ENCODE measurements at places on chromosomes 3 and 15.

GRCh38 chr3:102123590-102124190 is 274.4 kb downstream of the NFKBIZ start:
- no peak for DNase-seq

- peak; percentile 2 for DNase-seq
Measured at GRCh38 chr3:52820736-52821135, 9.7 kb downstream of the ITIH4 start.

- no peak for DNase-seq
Measured at GRCh38 chr15:51139091-51139490, 44.4 kb upstream of the TNFAIP8L3 start.

DNA sequence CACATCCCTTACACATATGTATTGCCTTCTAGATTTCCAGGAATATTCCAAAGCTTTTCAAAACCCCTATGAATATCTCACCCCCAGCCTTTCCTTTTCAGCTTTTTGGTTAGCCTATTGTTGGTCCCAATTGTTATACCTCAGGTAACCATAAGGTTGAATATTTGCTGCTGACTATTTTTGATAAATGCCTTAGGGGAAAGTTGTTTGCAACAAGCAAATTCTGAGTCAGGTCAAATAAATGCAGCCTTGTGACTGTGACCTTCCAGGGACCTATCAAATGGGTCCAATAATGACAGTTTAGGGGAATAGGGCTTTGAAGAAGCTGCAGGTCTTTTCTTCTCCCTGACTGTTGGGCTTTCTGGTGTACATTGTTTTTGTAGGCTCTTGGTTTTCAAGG is 699.7 kb downstream of the NTRK3 start:
- no peak for DNase-seq

DNA sequence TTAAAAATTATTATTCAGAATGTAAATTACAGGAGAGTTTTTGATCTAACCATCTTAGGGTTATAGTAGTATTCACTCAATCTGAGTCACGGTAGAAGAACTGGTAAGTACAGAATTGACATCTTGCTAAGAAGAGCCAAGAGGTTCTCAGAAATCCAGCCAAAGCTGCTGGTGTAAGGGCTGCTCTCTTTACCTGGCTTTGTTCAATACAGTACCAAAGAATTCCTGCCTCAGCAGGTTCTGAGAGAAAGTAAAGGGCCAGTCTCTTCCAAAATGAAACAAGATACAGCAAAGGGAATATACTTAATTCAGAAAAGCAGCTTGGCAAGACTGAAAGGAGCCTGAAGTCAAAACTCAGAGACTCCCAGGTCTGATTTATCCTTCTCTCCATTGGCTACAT is 193.1 kb downstream of the TNIK start:
- DNase-seq: no peak

- no peak for DNase-seq
Measured at GRCh38 chr15:87498560-87498959, 758.0 kb downstream of the NTRK3 start.

DNA sequence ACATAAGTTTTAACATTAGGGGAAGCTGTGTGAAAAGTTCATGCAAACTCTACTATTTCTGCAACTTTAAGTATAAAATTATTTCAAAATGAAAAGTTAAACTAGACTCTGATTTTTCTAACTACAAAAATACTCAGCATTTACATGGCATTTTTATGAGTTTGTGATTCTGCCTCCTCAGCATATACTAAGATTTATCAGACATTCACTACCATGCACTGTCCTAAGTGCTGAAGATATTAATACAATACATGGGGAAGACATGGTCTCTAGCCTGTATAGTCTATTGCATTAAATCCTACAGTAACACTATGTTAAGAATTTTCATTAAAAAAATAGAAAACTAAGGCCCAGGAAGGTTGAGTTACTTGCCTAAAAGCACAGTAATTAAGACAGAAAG is 80.7 kb downstream of the ZNF148 start:
- no peak for DNase-seq

GRCh38 chr3:31378231-31378630 is 154.5 kb upstream of the STT3B start:
- DNase-seq: no peak

DNA sequence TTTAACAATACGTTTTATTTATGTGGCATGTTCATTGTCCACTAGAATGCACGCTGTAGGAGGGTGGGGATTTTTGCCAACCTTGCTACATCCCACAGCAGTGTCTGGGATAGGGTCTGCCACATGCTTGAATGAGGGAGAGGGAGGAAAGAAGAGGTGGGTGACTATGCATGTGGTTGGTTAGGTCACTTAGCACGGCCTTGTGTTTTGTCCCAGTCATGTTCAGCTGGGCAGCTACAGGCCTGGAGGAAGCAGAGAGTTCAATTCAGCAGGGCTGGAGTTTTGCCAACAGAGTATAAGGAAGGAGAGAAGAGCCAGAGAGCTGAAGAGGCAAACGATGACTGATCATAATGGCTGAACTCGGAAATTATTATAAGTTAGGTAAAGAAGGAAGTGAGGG is 268.4 kb upstream of the NSMCE3 start:
- peak; percentile 6 for DNase-seq

DNA sequence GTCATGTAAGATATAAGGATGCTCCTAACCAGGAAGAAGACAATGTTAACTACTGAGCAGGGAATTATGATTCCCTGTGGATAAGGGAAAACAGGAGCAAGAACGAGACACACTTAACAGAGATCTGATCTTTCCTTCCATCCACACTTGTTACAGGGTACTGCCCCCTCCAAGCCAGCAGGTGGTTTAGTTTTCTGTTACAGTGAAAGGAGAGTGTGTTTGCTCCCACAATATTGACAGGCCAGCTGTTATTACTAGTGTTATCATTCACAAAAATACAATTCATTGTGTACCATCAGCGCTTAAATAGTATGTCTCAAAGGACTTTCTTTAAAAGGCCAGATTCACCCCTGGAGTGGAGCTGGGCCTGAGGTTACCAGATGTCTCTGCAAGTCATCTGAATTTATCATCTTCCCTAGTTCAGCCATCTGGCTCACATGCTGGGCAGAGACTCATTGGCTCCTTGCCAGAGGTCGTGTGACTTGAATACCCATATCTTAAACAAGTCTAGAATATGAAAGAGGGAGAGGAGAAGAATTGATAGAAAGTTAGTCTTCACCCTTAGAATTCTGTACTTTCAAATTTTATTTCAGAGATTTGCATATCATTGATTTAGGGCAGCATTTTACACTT is 16.8 kb upstream of the FMN1 start:
- peak; percentile 71 for DNase-seq

DNA sequence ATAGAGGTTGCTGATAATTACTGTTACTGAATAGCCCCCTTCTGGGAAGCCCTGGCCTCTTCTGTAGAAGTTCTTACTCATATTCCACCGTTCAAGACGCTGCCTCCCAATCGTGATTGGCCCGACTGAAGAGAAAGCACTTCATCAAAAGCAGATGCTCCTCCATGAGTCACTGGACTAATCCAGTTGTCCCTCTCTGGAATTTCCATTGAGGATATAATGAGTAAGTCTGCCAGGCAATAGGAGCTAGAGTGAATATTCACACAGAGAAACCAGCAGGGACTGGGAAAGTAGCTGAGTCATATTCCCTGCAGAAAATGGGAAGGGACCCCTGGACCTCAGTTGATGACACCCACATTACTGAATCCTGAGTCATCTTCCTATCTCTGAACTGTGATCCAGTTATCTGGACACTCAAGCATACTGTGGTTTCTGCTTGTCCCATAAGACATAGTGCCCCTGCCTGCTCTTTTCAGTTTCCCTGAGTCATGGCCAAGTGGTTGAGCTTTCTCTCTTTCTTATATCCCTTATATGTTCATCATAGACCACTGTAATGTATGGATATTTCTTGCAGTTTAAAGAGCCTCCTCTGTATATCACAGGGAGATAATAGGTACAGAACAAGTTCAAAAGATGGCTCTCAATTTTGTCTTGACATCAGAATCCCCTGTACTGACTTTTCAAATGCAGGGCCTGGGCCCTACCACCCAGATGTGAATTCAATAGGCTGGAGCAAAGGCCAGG is 151.2 kb upstream of the CDIN1 start:
- DNase-seq: no peak

DNA sequence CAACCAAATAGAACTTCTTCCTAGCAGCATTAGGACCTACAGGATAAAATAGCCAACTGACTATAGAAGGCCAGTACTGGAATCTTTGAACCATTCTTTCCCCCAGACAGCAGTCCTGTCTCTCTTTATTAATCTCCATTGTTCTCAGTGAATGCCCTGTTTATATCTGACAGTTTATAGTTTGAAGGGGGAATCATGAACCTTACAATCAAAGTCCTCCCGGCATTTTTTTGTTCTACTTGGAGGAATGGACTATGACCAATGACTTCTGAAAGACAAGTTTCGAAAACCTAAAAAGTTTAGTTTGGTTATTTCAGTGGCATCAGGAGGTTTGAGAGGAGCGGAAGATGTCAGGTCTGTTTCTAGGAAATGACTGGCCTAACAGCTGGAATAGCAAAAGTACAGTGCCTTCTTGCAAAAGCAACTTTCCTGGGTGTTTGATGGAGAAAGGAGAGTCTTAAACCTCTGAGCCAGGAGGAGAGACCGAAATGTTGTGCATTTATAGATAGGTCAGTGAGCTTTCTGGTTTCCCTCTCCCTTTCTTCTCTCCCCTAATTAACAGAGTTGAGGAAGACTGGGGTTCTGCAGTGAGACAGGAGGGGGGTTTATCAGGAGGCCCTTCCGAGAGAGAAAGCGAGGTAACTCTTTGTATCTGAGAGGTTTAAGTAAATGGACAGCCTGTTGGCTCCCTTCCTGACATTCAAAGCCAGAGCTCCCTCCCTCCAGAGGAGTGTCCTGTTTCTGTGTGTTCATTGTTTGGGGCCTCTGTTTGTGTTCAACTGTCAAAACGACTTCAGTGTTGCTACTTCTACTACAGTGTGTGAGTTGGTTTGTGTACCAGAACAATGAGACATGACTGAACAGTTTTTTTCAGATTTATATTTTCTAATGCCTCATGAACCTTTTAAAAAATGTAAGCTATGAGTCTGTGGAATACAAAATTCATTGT is 383.0 kb upstream of the RARB start:
- DNase-seq: no peak

GRCh38 chr15:64100958-64101357 is 5.2 kb downstream of the SNX1 start:
- DNase-seq: no peak

DNA sequence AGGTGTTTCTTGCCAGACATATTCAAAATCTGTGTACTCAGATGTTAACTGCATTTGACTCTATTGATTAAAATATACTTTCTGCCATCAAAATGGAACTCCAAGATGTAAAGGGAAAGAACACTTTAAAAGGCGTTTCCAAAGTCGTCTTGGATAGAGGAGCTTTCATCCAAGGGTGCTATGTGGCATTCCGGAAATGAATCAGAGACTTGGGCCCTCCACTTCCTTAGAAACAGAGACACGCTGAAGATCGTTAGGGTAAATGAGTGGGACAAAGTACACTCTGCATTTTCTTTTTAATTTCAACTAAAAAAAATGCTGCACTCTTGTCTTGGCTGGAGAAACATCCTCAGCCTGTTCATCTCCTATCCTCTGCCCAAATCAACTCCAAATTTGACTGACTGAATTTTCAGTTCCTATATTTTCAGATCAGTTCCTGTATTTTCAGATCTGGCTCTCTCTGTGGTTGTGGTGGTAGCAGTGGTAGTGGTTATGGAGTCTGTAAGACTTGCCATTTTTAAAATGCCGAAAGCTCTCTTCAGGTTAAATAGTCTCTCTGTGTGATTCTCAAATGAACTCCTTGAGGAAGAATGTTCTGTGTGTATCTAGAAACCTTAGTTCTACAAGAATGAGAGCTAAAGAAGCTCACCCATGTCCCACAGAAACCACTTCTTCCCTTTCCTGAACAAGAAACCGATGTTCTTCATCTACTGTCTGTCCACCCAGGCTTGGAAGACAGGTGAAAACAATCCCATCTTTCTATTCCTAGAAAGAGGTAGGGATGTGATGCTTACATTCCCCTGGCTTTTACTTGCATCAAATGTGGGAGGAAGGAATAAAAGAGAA is 156.8 kb upstream of the ICE2 start:
- no peak for DNase-seq

- DNase-seq: peak; percentile 25
Measured at GRCh38 chr3:139111392-139112229, 66.9 kb upstream of the PRR23C start.

DNA sequence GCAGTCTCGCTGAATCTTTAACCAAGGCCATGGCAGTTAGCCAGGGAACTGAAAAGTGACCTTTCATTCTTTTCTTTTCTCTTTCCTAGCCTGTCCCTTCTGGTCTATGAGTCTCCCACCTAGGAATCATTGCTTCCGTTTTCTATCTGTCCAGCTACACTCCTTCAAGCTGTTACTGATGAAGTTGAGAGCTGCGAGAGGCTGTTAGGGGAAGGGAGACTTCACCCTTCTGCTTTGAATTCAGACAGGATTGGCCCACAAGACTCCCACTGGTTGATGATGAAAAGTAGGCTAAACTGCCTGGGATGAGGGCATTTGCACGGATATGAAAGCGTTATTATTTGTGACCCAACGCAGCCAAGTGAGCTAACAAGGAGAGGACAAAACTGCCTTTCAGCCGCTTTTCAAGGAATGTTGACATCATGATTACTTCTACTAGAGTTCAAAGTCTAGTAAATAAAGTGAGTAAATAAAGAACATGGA is 30.2 kb downstream of the EIF4E3 start:
- DNase-seq: no peak

- no peak for DNase-seq
Measured at GRCh38 chr3:196007744-196008335, 74.0 kb downstream of the TFRC start.

- DNase-seq: no peak
Measured at GRCh38 chr15:39976291-39977274, 42.7 kb downstream of the EIF2AK4 start.

GRCh38 chr15:83844742-83845141 is 190.8 kb downstream of the ADAMTSL3 start:
- DNase-seq: no peak

DNA sequence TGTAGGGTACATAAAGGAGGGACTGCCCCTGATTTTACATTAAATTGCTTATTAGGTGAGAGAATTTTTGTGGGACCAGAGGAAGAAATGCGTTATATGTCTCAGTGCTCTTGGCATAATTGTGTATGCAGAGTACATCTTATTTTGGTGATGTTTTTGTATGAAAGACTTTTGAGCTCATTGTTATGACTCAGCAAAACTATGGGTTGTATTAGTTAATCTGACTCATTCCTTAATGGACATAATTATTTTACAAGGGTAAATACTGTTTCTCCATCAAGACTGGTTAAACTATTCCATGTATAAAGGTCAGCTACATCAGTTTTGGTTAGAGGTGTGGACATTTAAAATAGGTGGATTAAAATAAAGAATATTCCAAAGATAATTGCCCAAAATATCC is 156.8 kb downstream of the ALCAM start:
- no peak for DNase-seq

DNA sequence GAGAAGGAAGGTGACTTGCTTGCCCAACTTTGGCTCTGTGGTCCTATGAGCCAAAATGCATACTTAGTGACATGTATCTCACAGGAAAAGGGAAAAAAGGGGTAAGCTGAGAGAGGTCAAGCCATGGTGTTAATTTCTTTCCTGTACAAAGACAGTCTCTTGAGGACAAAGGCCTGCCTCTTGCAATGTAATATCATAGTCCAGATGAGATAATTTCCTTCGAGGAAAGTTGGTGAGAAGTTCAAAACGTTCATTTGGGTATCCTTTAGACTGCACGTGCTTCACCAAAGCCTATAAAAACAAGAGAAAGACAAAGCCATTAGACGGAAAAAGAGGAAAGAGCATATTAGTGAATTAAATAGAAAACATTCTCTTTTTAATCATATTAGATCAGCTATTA is 18.4 kb upstream of the TM4SF19 start:
- no peak for DNase-seq

- no peak for DNase-seq
Measured at GRCh38 chr3:141498598-141499223, 11.9 kb downstream of the RASA2 start.
